ENCODE measurements at places on chromosomes 16 and 17. TPM values are rescaled to one million over a fixed set of nuclear protein-coding genes. Genes with fewer than 3 reads are reported as not detected.

The GJD3 gene
- 0.34 TPM for total RNA-seq

The PDE6G gene
- total RNA-seq: 0.34 TPM

The SALL1 gene
- 2.0 TPM for total RNA-seq

The CACNG3 gene
- not detected for total RNA-seq

The C17orf78 gene
- total RNA-seq: not detected

The FXR2 gene
- total RNA-seq: 24.9 TPM

The LLGL2 gene
- 447 TPM for total RNA-seq

The HS3ST4 gene
- total RNA-seq: not detected

The TBC1D3I gene
- 0.22 TPM for total RNA-seq

The CIITA gene
- 4.9 TPM for total RNA-seq

The GOT2 gene
- 96.3 TPM for total RNA-seq

The TAT gene
- total RNA-seq: 0.67 TPM

The CCDC144A gene
- 3.4 TPM for total RNA-seq

The NOG gene
- total RNA-seq: 0.22 TPM

The SLC6A2 gene
- 0.31 TPM for total RNA-seq

The ATP2C2 gene
- 253 TPM for total RNA-seq

The UNC45B gene
- total RNA-seq: not detected

The ERCC4 gene
- 6.3 TPM for total RNA-seq

The ODF4 gene
- total RNA-seq: not detected

The TVP23A gene
- total RNA-seq: 0.78 TPM

The NPTX1 gene
- total RNA-seq: 9.8 TPM

The MYO15A gene
- 2.4 TPM for total RNA-seq

The COL1A1 gene
- total RNA-seq: 91.9 TPM

Data from left colon (tissue), 2 donors.